ENCODE measurements at places on chromosomes 5 and 9.

GRCh38 chr5:141732417-141732816 lies 50.4 kb upstream of the ARAP3 start:
- DNase-seq = no peak

DNA sequence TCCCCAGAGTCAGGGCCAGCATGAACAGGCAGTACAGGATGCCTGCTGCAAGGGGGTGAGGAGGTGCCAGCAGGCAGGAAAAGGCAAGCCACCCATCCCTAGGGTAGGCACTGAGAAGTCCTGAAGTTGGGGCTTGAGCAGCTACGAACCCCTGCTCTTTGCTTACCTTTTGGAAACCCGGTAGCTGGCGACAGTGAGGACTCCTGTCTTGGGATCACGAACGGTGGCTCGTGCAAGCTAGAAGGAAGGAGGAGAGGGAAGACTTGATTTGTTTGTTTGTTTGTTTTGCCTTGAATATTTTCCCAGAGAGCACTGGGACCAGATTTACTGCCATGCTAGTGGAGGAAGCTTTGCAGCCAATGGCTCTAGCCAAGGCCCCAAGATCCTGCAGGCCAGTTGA lies 23.7 kb downstream of the P4HA2 start:
- no peak for DNase-seq

GRCh38 chr9:126625329-126626126 lies 11.8 kb downstream of the LMX1B start:
- no peak for DNase-seq

GRCh38 chr5:135600152-135600570 lies 21.4 kb upstream of the CXCL14 start:
- no peak for DNase-seq

DNA sequence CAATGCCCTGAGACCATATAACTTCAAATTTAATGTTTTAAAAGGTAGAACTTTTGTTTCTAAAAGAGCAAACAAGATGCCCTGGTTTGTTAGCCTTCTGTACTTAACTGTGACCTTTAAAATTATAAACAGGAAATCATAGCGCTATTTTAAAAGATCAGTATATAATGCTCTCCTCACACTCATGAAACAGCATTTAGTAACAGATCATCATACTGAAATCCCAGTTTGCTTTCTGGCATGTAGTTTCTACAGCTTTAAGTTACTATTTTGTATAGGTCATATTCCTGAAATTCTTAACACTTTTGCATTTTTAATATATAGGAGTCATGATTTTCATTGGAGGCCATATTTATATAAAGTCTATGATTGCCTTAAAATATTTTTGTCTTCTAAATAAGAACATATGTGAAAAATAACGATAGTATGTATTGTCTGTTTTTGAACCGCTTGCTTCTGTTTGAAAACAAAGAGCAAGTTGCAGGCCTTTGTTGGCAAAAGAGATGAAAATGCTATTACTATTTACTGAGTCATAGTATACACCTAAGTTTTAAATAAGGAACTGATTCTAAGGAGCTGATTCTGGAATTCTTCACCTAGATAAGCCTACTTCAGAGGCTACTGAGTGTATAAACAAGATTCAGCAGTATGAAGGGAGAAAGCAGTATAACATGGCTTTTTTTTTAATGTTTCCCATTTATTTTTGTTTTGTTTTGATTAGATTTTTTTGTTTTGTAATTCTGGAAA lies 20.5 kb downstream of the SRFBP1 start:
- DNase-seq = no peak

- no peak for DNase-seq
Measured at GRCh38 chr9:85479305-85479704, 262.4 kb downstream of the AGTPBP1 start.

- no peak for DNase-seq
Measured at GRCh38 chr5:130874861-130875417, 290.1 kb downstream of the HINT1 start.

- DNase-seq = no peak
Measured at GRCh38 chr5:65808251-65808741, 86.3 kb downstream of the NLN start.

DNA sequence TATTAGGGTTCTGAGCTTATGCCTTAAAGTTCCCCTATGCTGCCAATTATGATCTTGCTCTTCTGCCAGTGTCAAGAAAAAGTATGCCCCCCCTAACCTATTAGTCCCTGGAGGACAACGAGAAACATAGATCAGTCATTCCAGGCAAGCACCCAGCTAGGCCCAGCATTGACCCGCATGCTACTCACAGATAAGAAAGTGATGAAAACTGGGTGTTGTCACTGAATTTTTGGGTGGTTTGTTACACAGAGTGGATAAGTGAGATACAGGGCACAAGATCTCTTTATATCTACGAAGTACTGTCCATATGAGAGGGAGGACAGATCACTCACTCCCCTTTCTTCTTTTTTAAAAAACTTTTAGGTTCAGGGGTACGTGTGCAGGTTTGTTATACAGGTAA lies 6.4 kb upstream of the TEX48 start:
- no peak for DNase-seq

DNA sequence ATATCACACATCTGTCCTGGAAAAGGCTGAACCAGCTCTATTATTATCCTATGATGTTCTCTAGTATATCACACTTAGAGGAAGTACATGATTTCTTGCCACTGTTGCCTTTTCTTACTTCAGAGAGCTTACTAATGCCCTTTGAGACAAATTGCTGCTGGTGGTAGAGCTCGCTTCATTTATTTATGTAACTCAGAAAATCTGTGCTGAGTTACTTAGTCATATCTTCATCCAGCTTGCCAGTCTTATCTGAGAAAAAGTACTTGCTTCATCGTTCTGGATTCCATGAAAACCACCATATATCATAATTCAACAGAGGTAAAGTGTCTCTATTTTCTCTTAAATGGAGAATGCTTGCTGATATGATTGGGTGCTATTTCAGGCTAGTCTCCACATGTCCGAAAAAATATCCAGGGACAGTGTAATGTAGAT lies 26.6 kb downstream of the PTPDC1 start:
- DNase-seq = no peak

DNA sequence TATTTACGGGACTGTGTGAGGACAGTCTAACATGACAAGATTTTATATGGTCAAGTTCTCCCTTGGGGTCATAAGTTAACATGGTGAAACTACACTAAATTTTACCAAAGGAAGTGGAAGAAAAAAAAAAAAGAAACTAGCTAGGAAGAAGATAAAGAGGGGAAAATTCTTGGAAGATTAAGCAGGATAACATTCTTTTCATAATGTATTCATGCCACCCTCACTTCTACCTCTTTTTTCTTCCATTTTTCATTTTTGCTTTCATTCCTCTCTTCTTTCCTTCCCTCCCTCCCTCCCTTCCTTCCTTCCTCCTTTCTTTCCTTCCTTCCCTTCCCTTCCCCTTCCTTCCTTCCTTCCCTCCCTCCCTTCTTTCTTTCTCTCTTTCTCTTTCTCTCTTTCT lies 254.6 kb downstream of the RFX3 start:
- no peak for DNase-seq

GRCh38 chr9:81132796-81133195 lies 556.6 kb downstream of the TLE1 start:
- no peak for DNase-seq

- DNase-seq = no peak
Measured at GRCh38 chr9:6506571-6506970, 93.6 kb downstream of the UHRF2 start.

- no peak for DNase-seq
Measured at GRCh38 chr5:108788142-108788541, 40.4 kb downstream of the FER start.

GRCh38 chr5:174284873-174285272 lies 239.4 kb downstream of the NSG2 start:
- DNase-seq = no peak

GRCh38 chr9:91410161-91410560 lies 13.5 kb downstream of the NFIL3 start:
- DNase-seq = no peak

GRCh38 chr5:177311392-177311722 lies 341 bp downstream of the MXD3 start:
- DNase-seq = no peak

DNA sequence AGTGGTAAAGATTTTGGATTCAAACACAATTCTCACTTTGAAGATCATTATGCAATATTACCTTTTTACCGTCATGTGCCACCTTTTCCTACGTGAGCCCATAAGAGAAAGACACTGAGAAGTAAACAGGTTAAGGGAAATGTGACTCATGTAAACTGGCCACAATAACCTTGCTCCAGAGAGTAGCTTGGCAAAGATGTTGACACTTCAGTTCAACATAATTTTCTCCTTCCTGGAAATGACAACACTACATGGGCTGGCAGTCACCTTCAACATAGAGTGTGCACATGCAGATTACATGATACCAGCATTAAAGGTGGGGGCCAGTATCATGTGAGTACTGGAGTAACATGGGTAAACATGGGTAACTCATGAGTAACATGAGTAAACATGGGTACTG lies 141.9 kb downstream of the CDK5RAP2 start:
- no peak for DNase-seq

GRCh38 chr5:170338291-170338690 lies 40.7 kb upstream of the LCP2 start:
- no peak for DNase-seq

DNA sequence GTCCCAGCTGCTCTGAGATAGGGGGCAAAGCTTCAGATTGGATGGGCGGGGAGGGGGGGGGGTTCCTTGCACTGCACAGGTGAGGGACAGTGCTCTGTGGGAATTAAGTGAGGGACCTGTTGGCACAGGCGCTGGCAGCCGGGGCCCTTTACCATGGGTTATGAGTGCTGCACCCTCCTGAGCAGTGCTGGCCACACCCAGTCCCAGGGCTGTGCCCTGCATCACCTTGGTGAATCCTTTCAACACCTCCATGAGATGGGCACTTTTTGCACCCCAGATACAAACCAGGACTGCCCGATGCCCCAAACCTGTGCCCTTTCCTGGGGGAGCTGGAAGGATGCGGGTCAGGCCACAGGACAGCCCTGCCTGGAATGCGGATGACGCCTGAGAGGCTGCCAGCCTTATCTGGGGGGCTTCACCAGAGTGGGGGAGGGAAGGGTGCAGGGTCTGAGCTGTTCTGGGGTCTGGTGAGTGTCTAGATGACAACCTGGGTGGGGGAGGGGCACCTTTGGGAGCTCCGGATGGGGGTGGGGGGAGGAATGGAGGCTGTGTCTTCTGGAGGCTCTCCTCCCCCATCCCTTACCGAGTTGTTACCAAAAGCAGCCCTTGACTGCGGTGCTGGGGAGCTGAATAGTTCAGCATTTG lies 5.2 kb downstream of the CRB2 start:
- no peak for DNase-seq

DNA sequence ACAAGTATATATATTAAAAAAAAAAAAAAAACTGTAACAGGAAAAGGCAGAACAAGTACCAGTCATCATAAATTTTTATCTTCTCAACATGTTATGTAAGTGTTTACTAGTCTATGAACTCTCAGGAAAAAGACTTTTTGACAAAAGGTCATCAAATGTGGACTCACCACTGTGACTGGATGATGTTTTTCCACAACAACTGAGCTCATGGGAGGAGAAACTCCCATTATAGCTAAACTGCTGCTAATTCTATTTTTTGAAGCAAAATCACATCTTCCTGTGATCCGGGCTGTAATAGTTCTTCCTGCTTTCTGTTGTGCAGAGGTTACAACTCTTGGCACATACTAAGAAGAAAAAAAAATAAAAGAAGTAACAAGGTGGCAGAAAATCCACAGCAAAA lies 39.6 kb downstream of the POC5 start:
- DNase-seq = no peak

- no peak for DNase-seq
Measured at GRCh38 chr9:22392523-22392922, 54.1 kb upstream of the DMRTA1 start.

- no peak for DNase-seq
Measured at GRCh38 chr5:41871852-41872251, 1.6 kb upstream of the OXCT1 start.

DNA sequence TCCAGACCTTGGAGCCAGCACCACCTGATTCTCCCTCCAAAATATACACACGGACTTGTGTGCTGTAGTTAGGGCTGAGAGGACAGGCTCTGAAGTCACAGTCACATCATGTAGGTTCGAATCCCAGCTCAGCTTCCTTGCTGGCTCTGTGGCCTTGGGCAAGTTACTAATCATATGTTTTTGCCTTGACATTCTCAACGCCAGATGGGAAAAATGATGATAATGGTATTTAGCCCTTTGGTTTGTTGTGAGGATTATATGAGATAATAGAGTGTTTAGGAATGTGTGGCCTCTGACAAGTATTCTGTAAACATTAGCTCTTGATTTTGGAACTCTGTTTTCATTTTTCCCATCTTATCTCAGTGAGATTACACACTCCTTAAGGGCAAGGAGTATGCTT lies 72.5 kb downstream of the PLAC8L1 start:
- no peak for DNase-seq

DNA sequence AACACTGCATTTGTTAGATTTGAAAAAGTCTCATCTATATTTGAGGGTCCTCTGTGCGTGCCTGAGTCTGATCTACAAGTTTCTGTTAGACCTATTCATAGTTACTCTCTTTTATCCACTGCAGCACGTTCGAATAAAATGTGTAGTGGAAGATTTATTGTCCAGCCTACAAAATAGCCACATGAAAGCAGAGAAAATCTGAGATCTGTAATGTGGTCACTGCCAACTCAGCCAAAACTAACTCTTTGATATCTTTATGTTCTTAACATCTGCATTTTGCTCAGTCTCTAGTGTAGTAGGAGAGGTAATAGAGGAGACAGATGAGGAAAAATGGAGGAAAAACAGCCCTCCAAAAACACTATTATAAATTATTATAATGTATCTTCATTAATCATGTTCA lies 354.0 kb downstream of the NPR3 start:
- DNase-seq = no peak

GRCh38 chr5:180375955-180376354 lies 22.8 kb upstream of the GFPT2 start:
- DNase-seq = no peak

- no peak for DNase-seq
Measured at GRCh38 chr5:28810751-28811136, 1772.4 kb upstream of the CDH9 start.

DNA sequence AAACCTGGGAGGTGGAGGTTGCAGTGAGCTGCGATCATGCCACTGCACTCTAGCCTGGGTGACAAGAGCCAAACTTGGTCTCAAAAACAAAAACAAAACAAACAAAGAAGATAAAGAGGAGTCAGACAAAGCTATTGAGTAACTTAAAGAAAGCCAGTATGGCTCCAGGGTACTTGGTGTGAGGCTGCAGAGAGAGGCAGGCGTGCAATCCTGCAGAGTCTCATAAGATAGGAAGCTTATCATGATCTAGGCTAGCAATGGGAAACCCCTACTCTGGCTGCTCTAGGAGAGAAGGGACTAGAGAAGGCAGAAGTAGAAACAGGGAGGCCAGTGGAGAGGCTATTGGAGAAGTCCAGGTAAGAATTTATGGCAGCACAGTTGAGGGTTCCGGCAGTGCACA lies 42.0 kb downstream of the ARRDC3 start:
- DNase-seq = no peak

- DNase-seq = no peak
Measured at GRCh38 chr5:37834542-37835379, 5.1 kb downstream of the GDNF start.

DNA sequence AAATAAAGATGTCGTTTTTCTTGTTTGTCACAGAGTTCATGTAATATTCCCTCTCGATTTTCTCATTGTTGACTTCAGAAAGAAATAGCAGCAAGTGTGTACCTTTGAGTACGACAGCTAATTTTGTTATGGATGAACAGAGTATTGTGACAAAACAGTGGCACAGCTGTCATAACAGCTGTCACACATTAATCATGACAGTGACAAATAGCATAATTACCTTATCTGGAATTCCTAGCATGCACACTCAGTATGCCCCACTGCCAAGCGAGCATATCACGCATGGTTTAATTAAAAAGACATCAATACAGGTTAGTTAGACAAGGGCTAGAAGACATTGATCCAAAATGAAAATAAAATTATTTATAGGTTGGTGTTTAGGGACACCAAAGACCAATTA lies 375.1 kb downstream of the SPATA31D1 start:
- no peak for DNase-seq
